T-helper 17 cell (primary cell): ENCODE measurements at places on chromosomes 16 and 17.

DNA sequence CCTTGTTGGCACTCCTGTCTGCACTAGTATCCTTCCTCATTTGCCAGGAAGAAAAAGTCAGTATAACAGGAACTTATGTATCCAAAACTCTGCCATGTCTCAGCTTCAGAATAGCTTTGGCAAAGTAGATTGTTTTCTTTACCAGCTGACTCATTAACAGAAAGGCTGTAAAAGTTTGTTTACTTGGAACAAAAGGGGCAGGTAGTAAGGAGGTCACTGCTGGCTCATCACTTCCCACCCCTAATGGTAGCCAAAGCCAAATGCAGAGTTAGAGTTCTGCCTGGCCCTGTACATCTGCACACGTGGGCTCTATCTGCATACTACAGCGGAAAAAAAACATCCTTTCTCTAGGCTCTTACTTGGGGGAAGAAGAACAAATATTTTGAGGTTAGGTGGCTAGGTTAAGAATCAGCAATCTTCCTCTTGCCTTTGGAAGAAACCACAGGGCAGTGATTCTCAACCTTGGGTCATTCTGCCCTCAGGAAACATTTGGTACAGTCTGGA, 90.9 kb upstream of the BCAR1 start:
- no peak for DNase-seq

GRCh38 chr17:34504814-34505484, 74.4 kb upstream of the TMEM132E start:
- DNase-seq: no peak

DNA sequence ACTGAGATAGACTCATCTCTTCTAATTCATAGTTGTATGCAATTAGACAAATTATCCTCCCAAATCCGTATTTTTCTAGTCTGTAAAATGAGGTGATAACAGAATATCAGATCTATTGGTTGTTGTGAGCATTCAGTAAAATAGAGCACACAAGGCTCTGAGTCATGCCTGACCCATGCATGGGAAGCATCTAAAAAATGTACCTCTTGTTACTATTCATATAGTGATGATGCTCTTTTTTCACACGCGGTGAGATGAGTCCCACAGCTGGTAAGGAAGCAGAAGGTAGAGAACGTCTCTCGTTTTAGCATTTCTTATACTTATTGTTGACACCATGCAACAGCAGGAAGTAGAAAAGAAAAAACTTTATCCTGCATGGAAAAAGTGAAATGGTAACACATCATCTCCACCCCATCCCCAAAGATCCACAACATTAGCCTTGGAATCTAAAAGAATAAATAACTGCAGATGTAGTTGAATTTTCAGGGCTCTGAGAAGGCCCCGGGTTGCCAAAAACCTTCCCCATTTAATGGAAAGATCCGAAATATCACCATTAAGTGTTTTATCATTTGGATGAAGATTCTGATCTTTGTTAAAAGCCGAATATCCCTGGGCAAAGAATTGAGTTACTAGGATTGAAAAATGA, 215.6 kb downstream of the TMEM114 start:
- no peak for DNase-seq

DNA sequence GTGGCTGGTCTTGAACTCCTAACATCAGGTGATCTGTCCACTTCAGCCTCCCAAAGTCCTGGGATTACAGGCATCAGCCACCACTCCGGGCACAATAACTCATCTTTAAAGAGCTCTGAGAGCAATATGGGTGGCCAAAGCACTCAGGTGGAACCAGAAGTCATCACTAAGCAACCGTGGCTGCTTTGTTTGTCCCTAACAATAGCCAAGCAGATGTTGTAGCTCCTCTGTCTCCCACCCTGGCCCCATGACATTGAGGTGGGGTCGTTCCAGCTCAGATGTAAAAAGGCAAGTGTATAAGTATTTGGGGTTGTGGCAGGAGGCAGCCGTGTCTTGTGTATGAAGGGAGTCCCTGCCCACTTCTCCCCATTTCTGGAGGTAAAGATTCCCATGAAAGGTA, 3.7 kb upstream of the SCIMP start:
- DNase-seq: no peak

GRCh38 chr17:68034452-68034776, 1.1 kb upstream of the KPNA2 start:
- DNase-seq: no peak

GRCh38 chr17:36978810-36979564, 30.2 kb downstream of the AATF start:
- DNase-seq: no peak

DNA sequence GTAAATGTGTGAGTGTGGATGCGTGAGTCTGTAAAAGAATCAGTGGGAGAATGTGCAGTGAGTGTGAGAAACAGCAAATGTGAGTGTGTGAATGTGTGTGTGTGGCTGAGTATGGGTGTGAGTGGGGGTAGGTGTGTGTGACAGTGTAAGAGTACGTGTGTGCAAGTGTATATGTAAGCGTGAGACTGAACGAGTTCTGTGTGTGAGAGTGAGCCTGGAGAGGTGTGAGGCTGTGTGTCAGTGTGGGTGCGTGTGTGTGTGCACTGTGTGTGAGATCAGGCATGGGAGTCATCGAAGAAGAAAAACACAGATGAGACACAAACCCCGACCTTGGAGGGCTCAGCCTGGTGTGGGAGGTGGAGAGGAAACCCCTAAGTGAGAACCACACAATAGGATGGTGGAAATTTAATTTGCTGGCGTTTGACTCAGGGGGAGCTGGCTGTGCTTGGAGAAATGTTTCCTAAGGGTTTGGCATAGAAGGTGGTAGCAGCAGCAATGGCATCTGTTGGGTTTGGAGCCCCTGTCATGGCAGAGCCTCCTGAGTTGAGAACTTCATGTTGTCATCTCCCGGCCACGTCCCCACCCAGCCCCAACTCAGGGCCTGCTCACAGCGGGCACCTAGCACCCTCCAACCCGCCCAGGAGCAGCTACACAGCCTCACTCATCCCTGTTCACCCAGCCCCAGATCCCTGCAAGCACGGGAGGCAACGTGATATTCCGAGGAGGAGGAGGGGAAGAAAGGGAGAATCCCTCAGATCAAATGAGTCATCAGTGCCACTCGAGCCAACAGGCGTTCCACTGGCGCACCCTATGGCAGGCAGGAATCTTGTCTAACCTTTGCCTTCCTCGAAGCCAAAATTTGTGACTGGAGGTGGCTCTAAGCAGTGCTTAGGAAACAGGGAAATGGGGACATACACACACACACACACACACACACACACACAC, 14.3 kb upstream of the NUBP1 start:
- no peak for DNase-seq

DNA sequence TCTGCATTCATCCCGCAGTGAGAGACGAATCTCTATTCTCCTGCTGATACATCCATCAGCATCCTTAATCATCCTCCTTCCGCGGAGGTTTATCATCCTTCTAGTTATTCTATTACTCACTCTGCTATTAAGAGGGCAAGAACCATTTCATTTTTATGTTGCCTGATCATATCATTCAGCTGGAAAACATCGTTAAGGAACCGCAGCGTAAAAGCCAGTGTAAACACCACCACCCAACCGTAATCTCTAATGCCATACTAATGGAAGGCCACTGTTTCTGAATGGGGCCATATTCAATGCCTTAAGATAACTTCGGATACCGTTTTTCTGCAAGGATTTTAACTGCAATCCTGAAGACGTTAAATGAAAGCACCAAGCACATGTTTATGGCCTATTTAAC, 36.7 kb upstream of the ERCC4 start:
- DNase-seq: no peak

DNA sequence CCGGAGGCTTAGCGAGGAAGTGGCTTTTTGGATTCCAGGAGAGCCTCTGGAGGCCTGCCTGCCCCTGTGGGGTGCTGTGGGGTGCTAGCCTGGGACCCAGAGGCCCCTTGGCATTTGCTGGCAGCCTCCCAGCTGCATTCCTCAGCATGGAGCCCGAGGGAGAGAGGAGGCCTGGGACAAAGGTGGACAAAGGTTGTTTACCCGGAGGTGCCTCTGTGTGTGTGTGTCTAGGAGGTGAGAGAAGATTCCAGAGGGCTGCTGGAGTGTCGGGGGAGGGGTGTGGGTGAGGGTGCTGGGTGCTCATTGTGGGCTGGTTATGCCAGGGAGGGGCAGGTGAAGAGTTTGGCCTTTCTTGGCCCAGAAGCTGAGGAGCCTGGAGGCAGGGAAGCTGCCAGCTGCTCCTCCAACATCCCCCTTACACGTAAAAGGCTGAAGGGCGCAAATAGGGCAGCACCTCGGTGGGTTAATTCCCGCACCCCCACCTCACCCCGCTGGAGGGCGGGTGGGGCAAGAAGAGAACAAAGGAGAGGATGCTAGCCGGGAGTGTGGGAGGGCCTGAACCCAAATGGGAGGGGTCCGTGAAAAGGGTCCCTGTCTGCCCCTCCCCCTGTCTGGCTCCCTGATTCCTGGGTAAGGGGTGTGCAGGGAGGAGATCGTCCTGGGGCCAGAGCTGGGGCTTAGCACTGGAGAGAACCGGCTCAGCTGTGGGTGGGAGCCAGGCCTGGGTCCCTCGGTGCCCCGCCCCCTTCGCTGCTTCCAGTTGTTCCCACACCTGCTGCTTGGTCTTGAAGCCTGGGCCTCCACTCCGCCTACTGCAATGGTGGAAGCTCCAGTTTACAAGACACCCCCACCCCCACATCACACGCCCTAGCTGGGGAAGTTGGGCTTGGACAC, 9.9 kb downstream of the HEXIM2 start:
- DNase-seq: no peak

DNA sequence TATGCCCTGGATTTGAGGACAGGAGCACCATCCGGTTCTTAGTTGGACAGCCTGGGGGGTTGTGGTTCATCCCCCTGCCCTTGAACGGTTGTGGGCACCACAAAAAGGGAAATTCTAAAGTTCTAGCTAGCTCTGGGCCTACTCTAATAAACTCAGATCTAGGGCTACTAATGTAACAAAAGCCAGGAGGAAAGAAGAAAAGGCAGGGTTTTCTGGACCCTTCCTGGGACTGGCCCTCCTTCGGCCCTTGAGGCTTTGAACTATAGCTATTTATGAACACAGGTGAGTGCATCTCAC, 15.1 kb downstream of the ETV4 start:
- no peak for DNase-seq

GRCh38 chr16:83624429-83625120, 183.2 kb upstream of the HSBP1 start:
- no peak for DNase-seq

- no peak for DNase-seq
Observed at GRCh38 chr17:8224891-8225812, 14.8 kb upstream of the AURKB start.

DNA sequence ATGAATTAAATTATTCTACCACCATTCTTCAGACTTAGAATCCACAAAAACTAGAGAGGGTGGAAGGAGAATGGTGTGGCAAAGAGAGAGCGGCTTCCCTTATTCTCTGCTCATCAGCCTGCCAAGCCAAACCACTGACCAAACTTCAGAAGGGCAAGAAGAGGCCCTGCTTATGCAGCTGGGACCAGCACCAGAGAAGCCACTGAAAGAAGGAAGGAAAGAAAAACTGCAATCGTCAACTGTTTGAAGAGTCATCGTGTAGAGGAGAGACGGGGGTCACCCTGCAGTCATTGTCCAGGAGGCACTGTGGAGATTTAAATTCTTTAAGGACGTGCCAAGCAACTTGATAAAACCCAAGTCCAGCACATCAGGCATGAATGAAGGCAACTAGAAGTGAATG, 15.6 kb downstream of the PMP22 start:
- no peak for DNase-seq

- no peak for DNase-seq
Observed at GRCh38 chr17:9004132-9004960, 17.0 kb upstream of the NTN1 start.

GRCh38 chr17:60110586-60110985, 31.9 kb upstream of the HEATR6 start:
- DNase-seq: no peak

- DNase-seq: no peak
Observed at GRCh38 chr16:26456074-26456473, 610.7 kb upstream of the C16orf82 start.

GRCh38 chr16:893360-893759, 77.4 kb downstream of the LMF1 start:
- DNase-seq: no peak

- DNase-seq: no peak
Observed at GRCh38 chr17:31916491-31917064, 15.1 kb upstream of the UTP6 start.

GRCh38 chr16:50916040-50916439, 174.2 kb downstream of the CYLD start:
- DNase-seq: no peak

DNA sequence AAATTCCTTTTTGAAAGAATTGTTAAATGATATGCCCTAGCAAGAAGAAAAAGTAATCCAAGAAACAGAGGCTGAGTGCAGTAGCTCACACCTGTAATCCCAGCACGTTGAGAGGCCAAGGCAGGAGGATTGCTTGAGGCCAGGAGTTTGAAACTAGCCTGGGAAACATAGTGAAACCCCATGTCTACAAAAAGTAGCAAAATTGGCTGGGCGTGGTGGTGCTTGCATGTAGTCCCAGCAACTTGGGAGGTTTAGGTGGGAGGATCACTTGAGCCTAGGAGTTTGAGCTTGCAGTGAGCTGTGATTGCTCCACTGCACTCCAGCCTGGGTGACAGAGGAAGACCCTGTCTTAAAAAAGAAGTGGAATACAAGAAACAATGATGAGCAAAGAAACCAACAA, 56.1 kb downstream of the NT5M start:
- no peak for DNase-seq
